ENCODE measurements at places on chromosomes 3 and 15.

DNA sequence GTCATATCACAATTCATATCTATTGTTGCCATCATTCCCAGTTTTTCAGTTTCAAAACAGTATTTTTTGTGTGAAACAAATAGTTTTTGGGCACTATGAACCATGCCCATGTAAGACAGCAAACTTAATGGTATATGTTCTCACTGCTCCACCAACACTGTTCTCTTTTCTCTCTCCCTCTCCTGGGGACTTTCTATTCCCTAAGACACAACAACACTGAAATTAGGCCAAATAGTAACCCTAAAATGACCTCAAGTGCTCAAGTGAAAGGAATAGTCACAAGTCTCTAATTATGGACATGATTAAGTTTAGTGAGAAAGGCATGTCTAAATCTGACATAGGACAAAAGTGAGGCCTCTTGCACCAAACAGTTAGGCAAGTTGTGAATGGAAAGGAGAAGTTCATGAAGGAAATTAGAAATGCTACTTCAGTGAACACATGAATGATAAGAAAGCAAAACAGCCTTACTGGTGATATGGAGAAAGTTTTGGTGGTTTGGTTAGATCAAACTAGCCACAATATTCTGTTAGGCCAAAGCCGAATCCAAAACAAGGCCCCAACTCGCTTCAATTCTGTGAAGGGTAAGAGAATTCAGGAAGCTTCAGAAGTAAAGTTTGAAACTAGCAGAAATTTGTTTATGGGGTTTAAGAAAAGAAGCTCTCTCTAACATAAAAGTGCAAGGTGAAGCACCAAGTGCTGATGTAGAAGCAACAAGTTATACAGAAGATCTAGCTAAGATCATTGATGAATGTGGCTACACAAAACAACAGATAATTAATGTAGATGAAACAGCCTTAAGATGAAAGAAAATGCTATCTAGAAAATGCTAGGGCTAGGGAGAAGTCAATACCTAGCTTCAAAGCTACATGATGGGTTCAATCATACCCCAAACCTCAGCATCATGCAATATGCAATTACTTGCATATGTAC, 104.2 kb downstream of the CBLB start:
- DNase-seq = peak; percentile 37

DNA sequence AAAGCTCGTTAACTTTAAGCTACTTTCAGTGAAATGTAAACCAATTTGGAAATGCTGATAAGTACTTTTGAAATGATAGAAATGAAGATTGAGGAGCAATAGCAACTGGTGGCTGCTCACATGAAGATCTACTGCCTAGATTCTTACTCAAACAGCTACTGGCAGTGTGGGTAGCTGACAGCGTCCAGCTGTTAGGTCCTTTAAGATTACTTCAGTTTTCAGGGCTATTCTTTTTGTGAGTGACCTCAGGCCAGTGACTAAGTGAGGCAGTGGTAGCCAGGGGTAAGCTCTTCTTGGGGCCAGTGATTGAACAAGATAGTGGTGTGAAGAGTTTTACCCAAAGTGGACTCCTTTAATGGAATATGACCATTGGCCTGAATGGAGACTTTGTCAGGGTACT, 41.3 kb downstream of the NECTIN3 start:
- DNase-seq = no peak

DNA sequence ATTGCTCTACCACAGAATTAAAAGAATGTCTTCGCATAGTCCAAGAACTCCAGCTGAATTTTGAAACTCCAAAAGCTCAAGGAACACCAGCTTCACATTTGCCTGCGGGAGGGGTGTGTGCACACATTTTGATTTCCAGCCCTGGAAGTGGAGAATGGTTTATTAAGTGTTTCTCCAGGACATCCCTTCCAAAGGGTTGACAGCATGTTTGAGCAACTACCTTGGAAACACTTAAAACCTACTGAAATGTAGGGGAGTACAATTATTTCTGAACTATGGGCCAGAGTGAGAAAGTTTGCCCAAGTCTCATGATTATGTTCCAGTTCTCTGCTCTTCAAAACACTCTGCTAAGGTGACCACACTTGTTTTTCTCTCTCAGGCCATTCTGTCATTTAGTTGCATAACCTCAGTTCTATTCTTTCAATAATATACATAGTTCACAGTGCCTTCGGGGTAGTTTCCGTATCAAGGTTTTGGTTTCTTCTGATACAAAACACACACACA, 7.9 kb downstream of the ACP3 start:
- DNase-seq = no peak

DNA sequence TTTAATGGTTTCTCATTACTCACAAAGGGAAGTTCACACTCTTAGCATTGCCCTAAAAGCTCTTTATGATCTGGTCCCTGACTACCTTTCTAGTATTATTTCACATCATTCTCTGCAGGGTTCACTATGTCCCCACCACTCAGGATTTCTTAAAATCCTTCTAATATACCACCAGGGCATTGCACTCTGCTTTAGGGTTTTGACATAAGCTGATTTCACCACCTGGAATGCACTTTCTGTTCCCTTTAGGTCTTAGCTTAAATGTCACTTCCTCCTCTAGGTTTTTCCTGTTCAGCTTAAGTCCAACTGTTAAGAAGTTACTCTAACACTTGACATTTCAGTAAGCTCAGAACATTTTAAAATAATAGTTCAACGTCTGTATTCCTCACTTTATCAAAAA, 81.7 kb downstream of the HCN4 start:
- DNase-seq = no peak

DNA sequence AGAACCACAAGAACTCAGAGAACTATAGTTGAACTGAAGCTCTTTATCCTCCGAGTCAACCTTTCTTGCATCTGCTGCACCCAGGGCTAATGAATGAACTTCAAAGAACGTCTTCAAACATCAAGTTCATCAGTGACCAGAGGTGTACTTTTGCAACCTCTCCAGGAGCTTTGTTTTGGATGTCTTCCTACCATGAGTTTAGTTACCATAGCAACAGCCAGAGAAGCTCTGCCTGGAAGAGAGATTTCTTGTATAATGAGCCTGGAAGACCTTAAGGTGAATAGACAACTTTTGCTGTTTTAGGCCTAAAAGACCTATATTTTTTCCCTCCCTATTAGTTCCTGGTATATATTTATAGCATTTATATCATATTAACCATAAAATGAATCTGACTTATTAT, 9.1 kb downstream of the ACTC1 start:
- DNase-seq = no peak

DNA sequence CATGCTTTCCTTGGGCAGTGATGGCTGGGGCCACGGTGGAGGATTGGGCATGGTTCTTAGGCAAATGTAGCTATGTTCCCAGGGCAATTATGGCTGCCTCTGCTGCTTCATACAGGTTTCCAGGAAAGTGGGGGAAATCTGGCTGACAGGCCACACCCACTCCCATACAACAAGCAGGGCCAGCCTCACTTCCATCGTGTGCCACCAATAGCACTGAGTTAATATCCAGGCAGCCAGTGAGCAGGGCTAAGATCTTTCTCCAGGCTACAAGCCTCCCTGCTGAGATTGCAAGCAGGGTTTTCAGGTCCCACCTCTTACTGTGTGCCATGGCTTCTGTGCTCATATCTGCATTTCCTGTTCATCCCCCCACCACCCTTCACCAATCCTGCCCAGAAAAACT, 1291.9 kb downstream of the SI start:
- no peak for DNase-seq

Measured in central memory CD4-positive, alpha-beta T cell (primary cell).